ENCODE measurements at places on chromosomes 4 and X. TPM values are rescaled to one million over a fixed set of nuclear protein-coding genes. Genes with fewer than 3 reads are reported as not detected.

GRCh38 chr4:38084877-38085711 is 124.9 kb downstream of the PTTG2 start:
- H3K27me3 ChIP-seq: no peaks in the 10 kb centered on the region
- H3K36me3 ChIP-seq: no peaks in the 10 kb centered on the region
- H3K27ac ChIP-seq: no peak overlapping the region

- no peak overlapping the region for H3K27ac ChIP-seq
- H3K36me3 ChIP-seq: no peaks in the 10 kb centered on the region
- DNase-seq: no peak
- H3K4me3 ChIP-seq: no peak overlapping the region
Observed at GRCh38 chrX:155270969-155271368, 6.7 kb upstream of the RAB39B start.

GRCh38 chr4:73843369-73843768 is 6.9 kb downstream of the CXCL6 start:
- H3K4me3 ChIP-seq: no peak overlapping the region
- no peaks in the 10 kb centered on the region for H3K27me3 ChIP-seq
- no peak overlapping the region for H3K27ac ChIP-seq
- no peaks in the 10 kb centered on the region for H3K36me3 ChIP-seq
- no peak for DNase-seq
- no peaks in the 10 kb centered on the region for H3K4me1 ChIP-seq

The PPP1R2C gene
- total RNA-seq: not detected

The CCSER1 gene
- 73.3 TPM for total RNA-seq

GRCh38 chr4:120443116-120443515 is 376.5 kb upstream of the MAD2L1 start:
- H3K27ac ChIP-seq: no peak overlapping the region
- H3K36me3 ChIP-seq: no peaks in the 10 kb centered on the region
- no peaks in the 10 kb centered on the region for H3K27me3 ChIP-seq
- no peak overlapping the region for H3K4me3 ChIP-seq

The PPP4R3C gene
- not detected for total RNA-seq

The CSAG3 gene
- not detected for total RNA-seq

The NHSL2 gene
- 5.8 TPM for total RNA-seq

DNA sequence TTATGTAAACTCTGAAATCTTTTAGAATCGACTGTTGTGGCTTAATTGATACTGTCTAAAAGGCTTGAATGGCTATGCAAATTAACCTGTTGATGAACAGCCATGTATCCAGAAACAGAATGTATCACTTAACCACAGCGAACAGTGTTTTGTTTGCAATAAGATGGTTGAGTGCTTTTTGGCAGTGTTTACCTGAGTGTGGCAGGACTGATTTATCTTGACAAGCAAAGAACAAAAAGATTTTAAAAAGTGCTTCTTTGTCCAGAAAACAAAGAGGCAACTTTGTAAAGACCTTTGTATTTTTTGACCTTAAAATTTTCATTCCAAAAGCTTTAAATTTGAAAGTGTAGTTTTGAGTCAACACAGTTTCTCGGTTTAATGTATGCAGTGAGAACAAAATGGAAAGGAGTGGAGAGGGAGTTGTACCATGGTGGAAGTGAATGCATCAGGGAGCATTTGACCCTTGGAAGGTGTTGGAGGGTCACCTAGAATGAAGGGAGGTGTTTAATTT is 18.0 kb downstream of the ARHGAP10 start:
- H3K4me3 ChIP-seq: no peak overlapping the region
- DNase-seq: no peak
- no peaks in the 10 kb centered on the region for H3K27me3 ChIP-seq

DNA sequence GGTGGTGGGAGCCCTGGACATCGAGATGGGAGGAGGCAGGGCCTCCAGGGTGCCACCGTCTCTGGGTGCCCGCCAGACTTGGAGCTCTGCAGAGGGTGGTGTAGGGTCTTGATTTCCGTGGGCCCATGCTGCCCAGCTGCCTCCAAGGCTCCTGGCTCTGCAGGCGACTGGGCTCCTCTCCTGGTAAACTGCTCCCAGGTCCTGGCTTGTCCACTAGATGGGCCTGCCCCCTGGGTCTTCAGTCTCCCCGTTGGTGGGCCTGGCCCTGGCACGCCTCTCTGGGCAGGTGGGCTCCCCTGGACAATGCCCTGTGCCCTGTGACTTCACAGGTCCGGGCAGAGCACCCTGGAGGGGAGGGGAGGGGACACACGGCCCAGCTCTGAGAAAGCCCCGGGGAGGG is 7.7 kb downstream of the FGFR3 start:
- H3K27ac ChIP-seq: no peak overlapping the region
- no peak overlapping the region for H3K4me3 ChIP-seq
- no peak for DNase-seq
- H3K4me1 ChIP-seq: no peaks in the 10 kb centered on the region
- H3K27me3 ChIP-seq: peaks cover 35% of the 10 kb centered on the region

DNA sequence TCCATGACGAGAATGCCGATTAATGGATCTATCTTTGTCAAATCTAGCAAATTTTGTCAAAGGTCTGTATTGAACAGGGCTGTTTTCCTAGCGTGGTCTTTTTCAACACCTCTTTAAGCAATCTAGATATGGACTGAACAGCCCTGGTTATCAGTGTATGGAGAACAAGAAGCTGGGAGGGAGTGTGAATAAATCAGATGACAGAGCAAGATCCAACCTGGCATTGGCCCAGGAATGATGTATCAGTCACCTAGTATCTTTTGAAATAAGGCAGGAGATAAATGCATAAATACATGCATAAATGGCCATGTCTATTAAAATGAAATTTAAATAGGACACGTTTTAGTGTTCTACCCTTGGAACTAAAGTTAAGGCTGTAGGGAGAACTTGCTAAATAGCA is 15.7 kb upstream of the AP1S2 start:
- H3K4me1 ChIP-seq: no peaks in the 10 kb centered on the region
- no peaks in the 10 kb centered on the region for H3K27me3 ChIP-seq
- no peak for DNase-seq
- no peak overlapping the region for H3K27ac ChIP-seq
- no peak overlapping the region for H3K4me3 ChIP-seq

The GJB1 gene
- total RNA-seq: not detected

The ADGRL3 gene
- total RNA-seq: 8.2 TPM

The SPATA18 gene
- total RNA-seq: 9.6 TPM

The TRIML2 gene
- not detected for total RNA-seq

DNA sequence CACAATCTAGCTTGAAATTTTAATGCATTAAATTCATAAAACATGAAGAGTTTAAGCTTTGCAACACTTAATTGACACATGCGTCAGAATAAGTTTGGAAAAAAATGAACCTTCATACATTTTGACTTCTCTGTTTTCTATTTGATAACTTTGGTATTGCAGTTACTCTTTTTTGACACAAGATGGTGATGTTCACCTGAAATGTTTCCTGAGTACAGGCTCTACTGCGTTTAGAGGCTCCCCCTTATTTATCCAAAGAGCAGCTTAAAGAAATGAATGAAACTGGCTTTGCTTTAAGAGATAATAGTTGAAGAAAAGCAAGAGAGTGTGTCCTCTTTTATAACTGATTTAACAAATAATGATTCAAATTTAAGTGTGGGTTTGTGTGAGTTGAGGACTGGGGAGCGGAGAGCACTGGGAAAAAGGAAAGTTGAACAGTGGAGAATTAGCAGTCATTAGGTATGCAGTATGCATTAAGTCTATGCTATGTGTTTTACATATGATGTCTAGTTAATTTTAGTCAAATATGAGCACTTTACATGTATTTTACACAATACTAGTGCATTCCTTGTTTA is 180.6 kb upstream of the NUDT6 start:
- H3K36me3 ChIP-seq: no peaks in the 10 kb centered on the region
- no peak overlapping the region for H3K27ac ChIP-seq
- no peaks in the 10 kb centered on the region for H3K27me3 ChIP-seq
- H3K4me1 ChIP-seq: no peaks in the 10 kb centered on the region
- DNase-seq: no peak

DNA sequence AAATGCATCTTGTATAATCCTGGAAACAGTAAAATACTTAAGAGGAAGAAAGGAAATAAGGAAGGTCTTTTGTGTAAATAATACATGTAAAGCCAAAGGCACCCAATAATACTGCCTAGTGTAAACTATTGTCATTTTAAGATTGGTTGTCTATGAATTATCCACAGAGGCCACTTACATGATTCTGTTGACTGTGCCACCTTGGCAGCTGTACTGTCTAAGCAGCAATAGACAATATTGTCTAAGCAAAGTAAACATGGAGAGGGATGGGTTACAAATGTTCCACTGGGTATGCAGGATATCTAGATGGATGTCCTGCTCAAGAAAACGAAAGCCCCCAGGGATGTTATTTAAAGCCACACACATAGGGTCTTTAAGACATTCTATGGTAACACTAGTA is 19.4 kb downstream of the BEND4 start:
- no peak overlapping the region for H3K4me3 ChIP-seq
- H3K27me3 ChIP-seq: no peaks in the 10 kb centered on the region
- no peaks in the 10 kb centered on the region for H3K4me1 ChIP-seq
- no peak for DNase-seq

The NDP gene
- total RNA-seq: 0.66 TPM

DNA sequence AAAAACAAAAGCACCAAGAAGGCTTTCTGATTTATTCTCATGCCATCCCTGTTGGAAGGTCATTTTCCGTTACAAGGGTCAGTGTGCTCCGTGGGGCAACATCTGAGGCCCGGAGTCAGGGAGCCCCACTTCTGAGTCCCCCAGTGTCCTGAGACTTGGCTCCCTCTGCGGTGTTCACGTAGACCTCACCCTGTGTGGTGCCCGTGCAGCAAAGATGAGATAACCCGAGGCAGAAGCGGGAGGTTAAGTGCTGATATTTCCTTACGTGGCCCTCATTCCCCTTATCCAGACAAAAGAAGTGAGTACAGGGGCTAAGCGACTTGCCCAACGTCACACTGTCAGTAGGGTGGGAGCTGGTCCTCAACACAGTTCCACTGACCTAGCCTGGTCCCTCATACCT is 3.5 kb downstream of the JAKMIP1 start:
- no peaks in the 10 kb centered on the region for H3K36me3 ChIP-seq
- H3K4me3 ChIP-seq: no peak overlapping the region
- H3K4me1 ChIP-seq: peaks cover 4% of the 10 kb centered on the region

The WNK3 gene
- total RNA-seq: 5.4 TPM

DNA sequence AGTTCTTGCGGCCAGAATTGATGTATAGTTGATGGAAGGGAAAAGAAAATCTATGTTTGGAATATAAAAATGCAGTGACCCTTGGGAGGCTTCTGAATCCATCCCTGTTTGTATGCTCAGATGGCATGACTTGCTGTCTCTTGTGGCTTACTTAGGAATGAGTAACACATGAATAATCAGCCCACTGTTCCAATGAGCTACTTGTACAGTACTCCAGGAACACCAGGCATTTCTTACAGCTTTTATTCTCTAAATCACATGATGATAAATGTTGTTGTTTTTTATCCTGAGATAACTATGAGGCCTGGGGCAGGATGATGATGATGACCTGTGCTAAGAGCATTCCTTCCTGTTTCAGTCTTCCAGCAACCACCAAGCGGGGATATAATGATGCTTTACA is 18.9 kb downstream of the TMPRSS11E start:
- DNase-seq: no peak
- no peaks in the 10 kb centered on the region for H3K27me3 ChIP-seq
- no peak overlapping the region for H3K4me3 ChIP-seq
- H3K27ac ChIP-seq: no peak overlapping the region
- no peaks in the 10 kb centered on the region for H3K4me1 ChIP-seq

GRCh38 chr4:38090455-38091246 is 130.5 kb downstream of the PTTG2 start:
- no peaks in the 10 kb centered on the region for H3K36me3 ChIP-seq
- H3K27me3 ChIP-seq: no peaks in the 10 kb centered on the region
- no peaks in the 10 kb centered on the region for H3K4me1 ChIP-seq
- no peak overlapping the region for H3K27ac ChIP-seq
- no peak for DNase-seq

The RIPPLY1 gene
- not detected for total RNA-seq

- no peak overlapping the region for H3K27ac ChIP-seq
- no peak overlapping the region for H3K4me3 ChIP-seq
- no peaks in the 10 kb centered on the region for H3K4me1 ChIP-seq
- no peaks in the 10 kb centered on the region for H3K27me3 ChIP-seq
- H3K36me3 ChIP-seq: no peaks in the 10 kb centered on the region
- no peak for DNase-seq
Observed at GRCh38 chr4:84529169-84529751, 30.2 kb upstream of the NKX6-1 start.

GRCh38 chrX:100647095-100647494 is 3.1 kb downstream of the SRPX2 start:
- DNase-seq: no peak
- peak overlapping the region; percentile 4 for H3K4me3 ChIP-seq
- H3K36me3 ChIP-seq: no peaks in the 10 kb centered on the region
- no peaks in the 10 kb centered on the region for H3K4me1 ChIP-seq
- peaks cover 61% of the 10 kb centered on the region for H3K27me3 ChIP-seq

The DGAT2L6 gene
- not detected for total RNA-seq

GRCh38 chr4:83438719-83439118 is 16.9 kb downstream of the HELQ start:
- no peak overlapping the region for H3K4me3 ChIP-seq
- no peaks in the 10 kb centered on the region for H3K4me1 ChIP-seq
- no peaks in the 10 kb centered on the region for H3K36me3 ChIP-seq
- no peak overlapping the region for H3K27ac ChIP-seq
- no peak for DNase-seq

DNA sequence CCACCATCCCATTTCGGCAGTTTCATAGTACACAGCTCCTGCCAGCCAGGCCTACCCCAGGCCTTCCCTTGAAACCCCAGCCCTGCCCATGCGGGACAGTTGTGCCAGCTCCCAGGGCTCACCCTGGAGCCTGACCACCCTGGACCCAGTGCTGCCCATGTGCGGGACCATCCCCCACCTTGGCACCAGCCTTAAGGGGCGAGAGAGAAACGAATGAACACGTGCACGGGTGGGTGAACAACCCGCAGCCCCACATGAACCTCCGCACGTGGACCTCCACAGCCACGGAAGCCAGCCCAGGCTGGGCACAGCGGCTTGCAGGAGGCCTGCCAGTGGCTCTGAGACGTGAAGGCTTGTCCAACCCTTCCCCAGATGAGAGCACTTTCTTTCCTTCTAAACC is 76.0 kb upstream of the MXD4 start:
- H3K27ac ChIP-seq: no peak overlapping the region
- no peaks in the 10 kb centered on the region for H3K4me1 ChIP-seq
- H3K27me3 ChIP-seq: no peaks in the 10 kb centered on the region
- no peak overlapping the region for H3K4me3 ChIP-seq
- no peaks in the 10 kb centered on the region for H3K36me3 ChIP-seq
- DNase-seq: peak; percentile 27

The SMIM43 gene
- total RNA-seq: not detected

The AGTR2 gene
- not detected for total RNA-seq

Measured in breast epithelium (tissue), 4 donors.